CD4-positive, alpha-beta T cell treated with Interleukin-10 for 1 hour (primary cell): ENCODE measurements at places on chromosomes 2 and 18.
A peak's percentile ranks its signal among the peaks of the same experiment; 100 is the strongest.

GRCh38 chr18:40673150-40673549 is 1281.9 kb upstream of the PIK3C3 start:
- no peak for DNase-seq

- DNase-seq: no peak
Observed at GRCh38 chr18:28766721-28767120, 589.8 kb upstream of the CDH2 start.

GRCh38 chr18:36297417-36298125 is at the start of gene FHOD3:
TSS of gene FHOD3 (plus strand) at chr18:36297713. CDS start at chr18:36297836, 123 bp downstream.
- DNase-seq: no peak

GRCh38 chr2:191148791-191149190 is 2.0 kb downstream of the STAT4 start:
- DNase-seq: peak; percentile 73

DNA sequence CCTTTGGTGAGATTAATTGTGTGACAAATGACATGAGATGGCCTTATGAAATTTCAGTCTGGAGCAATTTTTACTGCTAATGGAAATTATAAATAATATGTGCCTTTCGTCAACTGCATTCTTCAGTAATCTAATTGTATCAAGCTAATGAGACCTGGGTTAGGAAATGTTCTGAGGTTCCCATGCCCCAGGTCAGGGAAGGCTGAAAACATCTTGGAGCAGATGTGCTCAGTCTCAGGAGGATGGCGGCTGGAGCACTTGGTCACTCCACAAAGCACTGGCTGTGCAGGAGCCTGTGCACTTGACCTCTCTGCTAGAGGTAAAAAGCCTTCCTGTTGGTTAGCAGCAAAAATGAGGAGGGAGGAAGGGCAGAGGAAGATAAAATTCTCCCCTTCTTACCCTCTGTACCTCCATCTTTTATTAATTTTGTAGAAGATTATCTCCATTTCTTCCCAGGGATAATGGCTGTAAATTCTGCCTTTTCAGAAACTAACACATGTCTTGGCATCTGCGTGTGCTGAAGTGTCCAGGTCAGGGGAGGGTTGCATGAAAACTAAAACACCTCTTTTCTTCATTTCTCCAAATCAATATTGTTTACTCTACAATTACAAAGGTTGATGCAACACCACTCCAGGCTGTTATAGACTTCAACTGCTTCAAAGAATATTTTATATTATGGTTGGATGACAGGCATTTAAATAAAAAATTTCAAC is 1606.4 kb upstream of the ACVR2A start:
- no peak for DNase-seq

GRCh38 chr2:173311844-173312606 is 42.6 kb upstream of the CDCA7 start:
- DNase-seq: no peak

- DNase-seq: no peak
Observed at GRCh38 chr2:925711-926110, 24.9 kb upstream of the SNTG2 start.

DNA sequence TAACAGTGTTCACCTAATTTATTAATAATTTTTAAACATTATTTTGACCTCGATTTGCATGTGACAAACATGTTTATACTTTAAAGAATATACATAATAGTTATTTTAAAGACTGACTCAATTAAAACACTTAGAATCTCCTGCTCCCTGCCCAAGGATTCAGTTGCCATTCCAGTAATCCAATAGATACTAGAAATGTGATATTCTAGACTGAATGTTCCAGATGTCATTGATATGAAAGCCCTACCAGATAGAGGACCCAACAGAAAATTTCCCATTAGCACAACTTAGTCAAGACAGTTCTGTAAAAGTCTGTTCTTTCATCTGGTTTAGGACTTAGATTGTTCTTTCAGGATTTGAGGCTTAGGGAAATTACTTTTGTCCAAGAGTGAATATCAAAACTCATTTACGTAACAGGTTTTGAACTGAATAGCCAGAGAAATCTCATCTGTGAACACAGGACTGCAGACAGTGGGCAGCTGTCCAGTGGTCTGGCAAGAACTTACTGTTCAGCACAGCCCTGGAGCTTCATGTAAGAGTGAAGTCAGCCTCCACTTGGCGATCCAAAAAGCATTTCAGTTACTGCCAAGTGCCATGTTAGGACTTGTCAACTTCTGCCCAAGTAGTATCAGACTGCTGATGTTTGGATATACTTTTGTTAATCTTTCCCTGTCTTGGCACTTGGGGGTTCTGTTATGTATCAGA is 77.5 kb downstream of the OSBPL6 start:
- DNase-seq: no peak

- DNase-seq: no peak
Observed at GRCh38 chr2:8193146-8193545, 488.7 kb upstream of the ID2 start.
